ENCODE measurements at places on chromosomes 6 and 20. TPM values are rescaled to one million over a fixed set of nuclear protein-coding genes. Genes with fewer than 3 reads are reported as not detected.

SSR1 gene
- 123 TPM for polyA plus RNA-seq

PI16 gene
- 2.5 TPM for polyA plus RNA-seq

MRAP2 gene
- 3.2 TPM for polyA plus RNA-seq

HNF4A gene
- polyA plus RNA-seq: 49.8 TPM

FAM209B gene
- not detected for polyA plus RNA-seq

ANKRD66 gene
- not detected for polyA plus RNA-seq

KCNQ2 gene
- 8.1 TPM for polyA plus RNA-seq

GRCh38 chr6:158110986-158111385, 57.1 kb downstream of the SERAC1 start:
- DNase-seq: no peak

DNA sequence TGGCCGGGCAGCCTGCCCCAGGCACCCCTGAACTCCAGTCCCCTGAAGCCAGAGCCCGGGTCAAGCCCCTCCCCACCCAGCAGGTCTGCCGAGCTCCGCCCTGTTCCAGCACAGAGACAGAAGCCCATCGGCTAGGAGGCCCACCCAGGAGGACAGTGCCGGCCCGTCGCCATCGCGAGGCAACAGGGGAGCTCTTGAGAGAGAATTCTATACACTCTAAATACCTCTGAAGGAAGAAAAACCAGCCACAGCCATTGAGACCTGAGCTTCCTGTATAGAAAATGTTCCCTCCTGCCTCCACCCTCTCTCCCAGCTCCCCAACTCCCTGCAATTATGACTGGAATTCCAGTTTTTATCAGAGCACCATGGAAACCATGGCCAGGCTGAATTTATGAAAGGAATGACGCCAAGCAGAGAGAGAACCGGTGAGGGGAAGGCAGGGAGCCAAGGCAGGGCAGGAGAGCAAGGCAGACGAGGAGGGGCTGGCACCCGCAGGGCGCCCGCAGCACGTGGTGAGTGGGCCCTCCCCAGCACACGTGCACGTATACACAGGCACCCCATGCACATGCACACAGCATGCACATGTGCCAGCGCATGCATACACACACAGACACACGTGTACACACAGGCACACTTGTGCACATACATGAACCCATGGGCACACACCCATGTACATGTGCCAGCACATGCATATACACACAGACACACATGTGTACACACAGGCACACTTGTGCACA, 27.6 kb upstream of the MRGBP start:
- peak; percentile 58 for DNase-seq

- DNase-seq: no peak
Measured at GRCh38 chr6:73738367-73739028, 42.5 kb downstream of the CD109 start.

DNA sequence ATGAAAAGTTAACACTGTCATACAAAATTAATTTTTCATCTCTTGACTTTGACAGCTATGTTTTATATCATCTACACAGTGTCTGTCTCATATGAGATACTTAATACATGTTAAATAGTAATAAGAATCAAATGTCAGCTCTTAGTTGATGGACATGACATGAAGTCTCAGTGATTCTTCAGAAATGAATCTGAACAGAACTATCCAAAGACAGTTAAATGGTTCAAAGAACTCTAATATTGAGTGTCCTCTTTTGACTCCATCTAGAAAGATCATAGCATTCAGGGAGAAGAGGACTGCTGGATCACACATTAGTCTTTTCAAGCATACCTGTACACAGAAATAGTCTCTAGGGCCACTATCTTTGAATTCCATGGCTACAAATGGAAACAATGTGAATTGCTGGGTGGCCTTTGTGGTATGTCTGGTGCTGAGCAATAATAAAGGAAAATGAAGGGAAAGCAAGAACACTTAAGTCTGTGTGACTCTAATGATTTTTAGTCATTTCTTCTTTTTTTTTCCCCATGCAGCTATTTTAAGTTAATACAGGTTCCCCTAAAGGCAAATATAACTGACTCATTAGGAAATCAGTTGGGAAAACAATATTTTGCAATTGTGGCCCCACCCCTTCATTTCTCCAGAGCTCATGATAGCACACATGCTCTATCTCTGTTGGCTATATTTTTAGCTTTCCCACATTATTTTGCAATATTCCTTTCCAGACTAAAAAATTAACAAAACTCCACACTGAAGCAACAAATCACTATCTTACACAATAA, 367.5 kb downstream of the GRIK2 start:
- no peak for DNase-seq

GRCh38 chr20:16260911-16261310, 312.3 kb downstream of the KIF16B start:
- no peak for DNase-seq

DNA sequence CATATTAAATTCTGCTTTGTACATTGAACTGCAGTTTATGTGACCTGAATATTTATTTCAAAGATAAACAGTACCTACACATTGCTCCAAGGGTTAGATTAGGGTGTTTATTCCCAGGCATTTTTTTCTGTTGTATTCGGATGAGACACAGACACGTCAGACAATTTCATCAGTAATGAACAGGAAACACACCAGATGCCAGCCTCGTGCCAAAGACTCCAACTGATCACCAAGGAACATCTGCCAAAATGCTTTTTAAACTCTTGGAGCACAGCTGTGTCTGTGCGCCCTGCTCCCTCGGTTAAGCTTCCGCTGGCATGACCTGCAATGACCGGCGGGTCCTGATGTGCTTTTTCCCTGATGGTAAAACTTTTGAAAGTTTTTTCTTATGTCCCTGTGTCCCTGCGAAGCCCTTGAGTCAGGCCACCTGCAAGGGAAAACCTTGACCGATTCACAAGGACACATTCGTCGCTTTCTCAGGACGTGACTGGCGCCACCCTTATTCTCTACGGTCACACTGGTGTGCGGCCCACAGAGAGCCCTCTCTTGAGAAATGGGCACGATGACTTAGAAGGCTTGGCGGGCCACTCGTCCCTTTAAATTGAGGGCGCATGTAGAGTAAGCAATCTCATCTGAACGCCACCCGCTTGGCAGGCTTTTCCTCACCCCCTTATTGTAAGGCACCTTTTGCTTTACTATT, 173.9 kb downstream of the QKI start:
- DNase-seq: no peak

- DNase-seq: no peak
Measured at GRCh38 chr6:81834141-81834681, 81.7 kb upstream of the TENT5A start.

GRCh38 chr6:85997206-85997605, 354.5 kb upstream of the SYNCRIP start:
- DNase-seq: no peak

DNA sequence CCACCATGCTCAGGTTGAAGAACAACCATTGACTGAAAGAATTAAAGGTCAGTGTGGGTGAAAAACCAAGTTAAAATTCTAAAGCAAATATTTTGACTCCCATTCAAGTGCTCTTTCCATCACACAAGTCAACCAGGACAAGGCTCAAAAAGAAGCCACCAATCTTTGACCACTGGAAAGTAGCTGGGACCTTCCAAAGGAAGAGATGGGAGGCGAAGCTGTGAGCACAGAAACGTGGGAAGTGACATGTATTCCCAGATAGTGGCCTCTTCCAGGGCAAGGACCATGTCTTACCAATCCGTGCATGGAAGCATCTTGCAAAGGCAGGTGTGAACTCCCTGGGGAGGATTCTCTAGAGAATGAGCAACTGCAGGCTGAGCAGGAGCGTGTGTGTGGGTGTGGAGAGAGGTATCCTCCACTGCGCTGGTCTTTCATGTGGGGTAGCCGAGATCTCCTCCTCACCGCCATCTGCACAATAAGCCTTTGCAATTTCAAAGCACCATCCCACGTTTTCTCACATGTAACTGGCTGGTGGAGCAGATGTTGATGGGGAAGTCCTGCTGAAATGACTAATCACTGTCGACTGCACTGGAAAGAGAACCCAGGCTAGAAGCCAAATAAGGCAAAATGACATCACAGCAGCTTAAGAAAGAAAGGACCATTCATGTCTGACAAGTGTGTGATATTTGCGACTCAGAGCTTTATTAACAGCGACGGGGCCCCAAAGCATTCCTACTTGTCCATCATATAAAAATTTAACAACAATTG, 189.4 kb upstream of the RREB1 start:
- DNase-seq: no peak

GRCh38 chr20:49712118-49712517, 1.6 kb downstream of the B4GALT5 start:
- no peak for DNase-seq

DNA sequence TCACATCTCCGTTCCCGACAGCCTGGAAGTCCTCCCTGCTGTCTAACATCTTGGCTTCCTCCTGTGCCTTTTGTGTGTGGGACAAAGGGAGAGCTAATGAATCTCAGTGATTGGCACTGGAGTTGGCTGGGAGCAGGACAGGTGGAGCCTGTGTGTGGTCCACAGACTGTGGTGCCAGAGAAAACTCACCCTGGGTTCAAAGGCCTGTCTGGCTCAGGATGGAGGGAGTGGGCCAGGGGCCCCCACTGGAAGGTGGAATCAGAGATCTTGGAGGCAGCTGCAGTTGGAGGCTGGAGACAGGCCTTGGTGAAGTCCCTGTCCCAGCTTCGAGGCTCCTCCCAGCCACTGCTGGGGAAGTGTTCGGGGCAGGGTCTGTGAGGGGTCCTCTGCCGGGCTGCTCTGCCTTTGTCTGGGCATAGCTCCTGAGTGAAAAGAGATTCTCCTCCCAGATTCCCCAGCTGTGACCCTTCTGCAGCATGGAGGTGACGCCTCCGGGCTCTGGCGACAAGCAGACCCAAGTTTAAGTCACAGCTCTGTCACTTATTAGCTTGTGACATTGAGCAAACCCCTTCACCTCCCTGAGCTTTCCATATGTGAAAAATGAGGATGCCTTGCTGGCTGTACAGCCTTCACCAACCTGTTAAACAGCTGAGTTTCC, 13.9 kb upstream of the ITPR3 start:
- no peak for DNase-seq

DNA sequence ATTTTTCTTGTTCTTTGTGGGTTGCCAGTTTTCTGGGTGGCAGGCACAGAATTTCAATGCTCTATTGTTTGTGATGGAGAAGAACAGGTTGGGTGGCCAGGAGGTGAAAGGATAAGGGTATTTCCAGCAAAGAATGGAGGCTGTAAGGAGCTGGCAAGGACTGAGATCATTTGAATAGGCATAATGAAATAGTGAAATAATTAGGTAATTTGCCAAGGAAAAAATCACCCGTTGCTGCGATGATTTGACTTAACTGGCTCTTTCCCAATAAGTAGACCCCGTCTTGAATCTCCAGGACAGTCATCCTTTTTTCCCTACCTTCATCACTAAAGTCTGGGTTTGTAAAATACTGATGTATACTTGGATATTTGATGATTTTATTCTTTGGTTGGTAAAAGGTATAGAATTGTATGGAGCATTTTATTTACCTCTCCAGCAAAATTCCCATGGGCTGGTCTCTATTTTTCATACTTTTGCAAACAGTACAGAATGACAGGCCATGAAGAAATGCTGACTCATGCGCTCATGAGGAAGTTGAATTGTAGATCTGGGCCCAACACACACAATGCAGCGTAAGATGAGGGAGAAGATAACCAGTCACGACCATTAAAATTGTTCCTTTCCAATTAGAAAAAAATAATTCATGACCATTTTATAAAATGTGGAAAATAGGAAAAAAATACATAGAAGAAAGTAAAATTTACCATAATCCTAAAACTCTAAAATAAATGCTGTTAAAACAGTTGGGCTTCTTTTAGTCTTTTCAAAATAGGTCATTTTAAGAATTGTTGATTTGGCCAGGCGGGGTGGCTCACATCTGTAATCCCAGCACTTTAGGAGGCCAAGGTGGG, 2.4 kb upstream of the GCNT2 start:
- DNase-seq: no peak

- DNase-seq: no peak
Measured at GRCh38 chr6:75044846-75045245, 161.0 kb downstream of the COL12A1 start.

DNA sequence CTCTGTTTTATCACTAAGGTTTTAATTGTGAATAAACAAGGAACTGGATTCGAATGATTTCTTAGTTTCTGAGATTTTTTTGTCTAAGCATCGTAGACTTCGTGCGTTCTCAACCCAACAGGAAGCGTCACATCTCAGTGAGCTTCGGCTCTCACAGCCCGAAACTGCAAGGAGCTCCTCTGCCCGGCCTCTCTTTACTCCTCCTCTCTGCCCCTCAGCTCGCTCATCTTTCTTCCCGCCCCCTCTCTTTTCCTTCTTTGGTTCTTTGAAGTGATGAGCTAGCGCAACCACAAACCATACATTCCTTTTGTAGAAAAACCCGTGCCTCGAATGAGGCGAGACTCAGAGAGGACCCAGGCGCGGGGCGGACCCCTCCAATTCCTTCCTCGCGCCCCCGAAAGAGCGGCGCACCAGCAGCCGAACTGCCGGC, 480 bp upstream of the NT5E start:
- DNase-seq: peak; percentile 24

DNA sequence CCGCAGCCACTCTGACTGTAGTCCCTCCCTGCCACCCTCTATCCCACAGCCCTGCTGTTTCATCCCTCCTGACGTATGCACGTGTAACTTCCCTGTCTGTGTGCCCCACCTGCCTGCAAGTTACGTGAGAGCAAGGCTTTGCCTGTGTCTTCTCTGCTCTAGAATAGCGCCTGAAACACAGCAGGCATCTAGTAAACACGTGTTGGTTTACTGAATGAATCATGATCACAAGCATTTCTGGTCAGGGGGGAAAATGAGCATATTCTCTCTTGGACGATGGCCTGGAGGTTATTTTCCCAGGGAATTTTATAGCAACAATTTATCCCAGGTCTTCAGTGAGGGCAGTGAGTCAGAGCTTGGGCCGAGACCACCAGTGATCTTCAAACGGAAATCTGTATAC, 38.3 kb downstream of the PSMG4 start:
- no peak for DNase-seq

DNA sequence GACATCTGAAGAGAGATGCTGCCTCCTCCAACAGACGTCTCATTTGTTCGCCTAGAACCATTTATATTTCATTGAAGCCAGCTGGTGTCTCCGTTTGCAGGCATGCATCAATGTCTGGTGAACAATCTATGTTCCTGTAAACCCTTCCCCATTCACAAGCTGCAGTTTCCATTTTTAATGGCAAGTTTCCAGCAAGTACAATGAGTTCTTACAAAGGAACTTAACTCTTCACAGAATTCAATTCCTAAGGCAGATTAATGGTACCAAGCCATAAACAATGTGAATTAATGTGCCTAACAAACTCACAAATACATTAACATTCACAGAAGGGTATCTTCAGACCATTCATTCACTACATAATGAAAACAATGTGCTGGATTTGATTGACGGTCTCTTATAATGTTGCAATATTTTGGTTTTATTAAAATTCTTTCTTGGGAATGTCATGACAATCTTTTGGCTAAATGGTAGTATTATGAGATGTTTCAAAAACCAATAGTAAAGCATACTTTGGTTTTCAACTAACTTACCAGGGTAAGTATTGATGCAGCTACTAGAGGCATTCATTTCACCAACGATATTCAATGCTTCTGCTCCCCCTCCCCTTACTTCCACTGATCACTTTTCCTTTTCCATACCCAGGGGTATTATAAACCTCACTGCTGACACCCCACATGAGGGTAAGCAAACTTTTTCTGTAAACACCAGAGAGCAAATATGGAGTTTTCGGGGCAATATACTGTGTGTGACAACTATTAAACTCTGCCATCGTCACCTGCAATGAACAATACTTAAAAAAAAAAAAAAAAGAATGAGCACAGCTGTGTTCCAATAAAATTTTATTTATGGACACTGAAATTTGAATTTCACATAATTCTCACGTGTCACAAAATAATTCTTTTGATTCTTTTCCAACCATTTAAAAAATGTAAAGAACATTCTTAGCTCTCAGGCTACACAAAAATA, 4.2 kb downstream of the AKIRIN2 start:
- DNase-seq: peak; percentile 87

- DNase-seq: no peak
Measured at GRCh38 chr6:80145509-80145908, 39.0 kb downstream of the BCKDHB start.

Measured in renal pelvis (tissue), 12 donors.